ENCODE measurements at places on chromosomes 6 and 20.

DNA sequence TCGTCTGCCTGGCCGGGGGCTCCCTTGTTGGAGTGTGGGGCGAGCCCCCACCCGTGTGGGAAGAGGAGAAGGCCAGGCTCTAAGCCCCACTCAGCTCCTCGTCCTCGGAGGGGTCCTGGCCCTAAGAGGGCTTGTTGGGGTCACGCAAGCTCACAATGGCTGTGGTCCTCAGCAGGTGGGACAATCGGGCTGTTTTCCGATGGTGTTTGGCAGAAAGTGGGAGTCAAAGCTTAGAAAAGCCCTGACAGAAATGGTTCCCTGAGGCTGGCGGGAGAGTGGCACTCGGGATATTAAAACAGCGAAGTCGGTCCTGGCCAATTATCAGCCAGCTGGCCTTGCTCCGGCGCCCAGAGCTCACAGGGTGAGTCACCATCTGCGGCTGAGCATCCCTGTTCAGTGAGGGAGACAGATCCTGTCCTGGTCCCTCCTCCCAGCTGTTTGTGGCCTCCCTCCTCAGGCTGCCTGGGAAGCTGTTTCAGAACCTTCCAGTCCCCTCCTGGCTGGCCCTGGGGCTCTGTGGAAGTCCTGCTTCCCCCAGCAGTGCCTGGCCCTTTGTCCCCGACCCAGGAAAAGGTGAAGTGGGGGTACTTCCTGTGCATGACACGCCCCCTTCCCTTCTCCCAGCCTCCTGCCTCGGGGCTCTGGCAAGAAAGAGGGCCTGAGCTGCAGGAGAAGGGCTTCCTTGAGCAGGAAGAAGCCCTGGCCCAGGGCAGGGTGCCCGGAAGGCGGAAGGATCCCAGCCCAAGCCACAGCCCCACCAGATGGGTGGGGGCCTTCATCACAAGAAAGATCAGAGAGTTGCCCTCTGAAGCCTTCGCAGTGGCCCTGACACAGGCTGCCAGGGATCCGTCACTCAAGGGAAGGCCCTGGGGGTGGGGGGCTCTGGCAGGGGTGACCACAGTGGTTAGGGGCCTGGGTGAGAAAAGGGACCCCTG, 53.6 kb upstream of the BHLHE23 start:
- no peak for DNase-seq

DNA sequence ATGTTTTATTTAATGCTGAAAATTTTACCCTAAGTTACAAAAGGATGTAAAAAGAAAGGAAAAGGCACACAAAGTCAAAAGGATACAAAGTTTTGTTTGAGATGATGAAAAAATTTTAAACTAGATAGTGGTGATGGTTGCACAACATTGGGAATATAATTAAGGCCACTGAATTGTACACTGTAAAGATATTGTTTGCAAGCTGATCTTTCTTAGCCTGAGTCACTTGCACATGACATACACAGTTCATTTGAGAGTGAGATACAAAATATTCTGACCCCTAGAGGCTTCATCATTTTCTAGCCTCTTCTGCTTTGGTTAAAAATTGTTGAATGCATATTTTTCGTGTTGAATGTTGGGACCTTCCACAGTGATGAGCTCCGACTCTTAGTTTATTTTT, 462.6 kb downstream of the HDGFL1 start:
- no peak for DNase-seq

DNA sequence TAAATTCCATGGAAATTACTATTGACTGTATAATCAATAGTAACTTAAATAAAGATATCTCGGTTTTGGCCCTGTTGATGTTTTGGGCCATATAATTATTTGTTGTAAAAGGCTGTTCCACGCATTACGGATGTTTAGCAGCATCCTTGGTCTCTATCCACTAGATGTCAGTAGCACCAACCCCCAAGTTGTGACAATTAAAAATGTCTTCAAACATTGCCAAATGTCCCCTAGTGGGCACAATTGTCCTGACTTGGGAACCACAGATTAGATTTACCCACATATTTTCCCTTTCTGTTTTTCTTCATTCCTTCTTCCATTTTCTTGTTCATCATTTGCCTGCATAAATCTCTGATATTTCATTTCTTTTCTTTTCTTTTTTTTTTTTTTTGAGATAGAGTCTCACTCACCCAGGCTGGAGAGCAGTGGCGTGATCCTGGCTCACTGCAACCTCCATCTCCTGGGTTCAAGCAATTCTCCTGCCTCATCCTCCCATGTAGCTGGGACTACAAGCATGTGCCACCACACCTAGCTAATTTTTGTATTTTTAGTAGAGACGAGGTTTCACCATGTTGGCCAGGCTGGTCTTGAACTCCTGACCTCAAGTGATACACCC, 13.6 kb upstream of the WFDC8 start:
- DNase-seq, result no peak

- DNase-seq, result no peak
Observed at GRCh38 chr20:33740189-33740588, 8.4 kb downstream of the ZNF341 start.

GRCh38 chr6:164826831-164827468, 482.5 kb downstream of the C6orf118 start:
- DNase-seq, result no peak

DNA sequence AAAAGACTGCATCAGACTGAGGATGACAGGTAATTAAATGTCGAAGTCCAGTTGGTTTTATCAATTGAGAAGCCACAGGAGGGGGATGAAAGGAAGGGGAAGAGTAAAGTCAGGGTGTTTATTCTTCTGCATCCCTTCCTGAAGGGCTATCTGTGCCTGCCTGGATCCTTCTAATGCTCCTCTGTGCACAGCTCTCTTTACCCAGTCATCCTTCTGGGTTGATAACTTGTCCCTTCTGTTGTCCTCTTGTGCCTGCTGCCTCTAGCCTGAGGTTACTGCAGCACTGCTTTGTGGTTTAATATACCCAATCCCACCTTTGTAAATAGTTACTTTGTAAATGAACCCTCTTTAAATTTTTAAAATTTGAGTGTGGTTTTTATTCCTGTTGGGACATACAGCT, 1127.3 kb downstream of the EPHA7 start:
- DNase-seq, result no peak

DNA sequence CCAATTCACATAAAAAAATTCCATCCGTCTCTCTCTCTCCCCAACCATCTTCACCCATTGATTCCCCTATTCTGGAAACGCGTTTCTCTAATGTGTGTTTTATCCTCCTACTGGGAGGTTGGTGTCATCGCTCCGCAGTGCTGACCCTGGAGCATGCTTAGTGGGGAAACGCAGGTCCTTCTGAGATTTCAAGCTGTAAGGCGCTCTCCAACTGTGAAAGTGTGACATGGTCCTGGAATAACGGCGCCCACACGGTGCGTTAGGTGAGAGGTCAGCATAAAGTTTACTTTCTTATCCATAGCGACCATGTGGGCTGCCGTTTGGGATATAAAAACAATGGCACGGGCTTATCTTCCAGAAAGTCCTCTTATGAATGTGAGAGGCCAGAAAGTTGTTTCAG, 123.9 kb downstream of the WDR27 start:
- no peak for DNase-seq

- no peak for DNase-seq
Observed at GRCh38 chr6:43895656-43896328, 125.8 kb downstream of the VEGFA start.

GRCh38 chr6:49556429-49556837, 6.0 kb downstream of the C6orf141 start:
- DNase-seq, result no peak

DNA sequence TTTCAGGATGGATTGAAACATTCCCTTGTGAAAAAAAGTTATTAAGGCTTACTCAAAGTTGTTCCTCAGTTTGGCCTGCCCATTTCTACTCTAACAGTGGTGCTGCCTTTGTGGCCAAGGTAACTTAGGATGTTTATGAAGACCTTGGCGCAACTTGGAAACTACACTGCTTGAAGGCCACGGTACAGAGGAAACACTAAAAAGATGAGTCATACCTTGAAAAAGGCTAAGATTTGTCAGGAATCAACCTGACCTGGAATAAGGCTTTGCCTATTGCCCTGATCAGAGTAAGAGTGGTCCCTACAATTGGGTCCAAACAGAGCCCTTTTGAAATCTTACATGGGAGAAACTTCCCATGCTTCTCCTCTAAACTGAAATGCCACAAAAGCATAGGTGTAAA, 119.9 kb upstream of the MOCS1 start:
- no peak for DNase-seq

DNA sequence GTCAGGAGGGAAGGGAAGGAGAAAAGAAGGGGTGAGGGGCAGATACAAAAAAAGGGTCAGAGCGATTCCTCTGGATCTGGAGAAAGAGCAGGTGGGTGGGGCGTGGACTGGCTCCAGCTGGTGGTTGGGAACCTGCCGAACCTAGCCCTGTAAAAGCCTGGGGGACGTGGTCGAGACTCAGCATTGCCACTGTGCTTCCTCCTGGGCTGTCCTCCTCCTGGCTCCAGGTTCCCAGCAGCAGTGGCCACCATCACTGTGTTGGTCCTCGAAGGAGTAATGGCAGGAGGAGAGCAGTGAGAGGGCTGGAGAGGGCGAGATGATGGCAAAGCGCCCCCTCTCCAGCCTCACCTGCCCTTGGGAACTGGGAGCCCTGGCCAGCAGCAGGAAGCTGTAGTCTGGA, 3.5 kb upstream of the RAET1L start:
- DNase-seq, result no peak

DNA sequence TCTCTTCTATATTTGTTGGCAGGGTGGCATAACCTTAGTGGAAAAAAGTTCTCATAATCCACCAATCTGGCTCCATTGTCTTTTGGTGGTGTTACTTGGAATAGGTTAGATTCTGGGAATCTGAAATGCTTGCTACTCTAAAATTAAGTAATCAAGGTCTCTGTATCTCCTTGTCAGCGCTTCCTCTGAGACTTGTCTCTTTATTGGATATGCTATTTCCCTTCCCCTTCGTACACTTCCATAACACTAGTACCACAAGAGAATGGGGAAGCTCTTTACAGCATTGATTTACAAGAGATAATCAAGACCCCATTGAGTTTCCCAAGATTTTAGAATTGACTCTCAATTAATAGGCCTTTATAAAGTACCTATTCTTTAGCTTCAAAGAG, 280.2 kb downstream of the ADGB start:
- DNase-seq, result no peak

- DNase-seq, result no peak
Observed at GRCh38 chr6:72639920-72640614, 18.2 kb downstream of the KCNQ5 start.

- DNase-seq, result no peak
Observed at GRCh38 chr6:110093981-110094380, 85.5 kb downstream of the WASF1 start.

GRCh38 chr20:20241976-20242375, 125.9 kb upstream of the INSM1 start:
- DNase-seq, result no peak

DNA sequence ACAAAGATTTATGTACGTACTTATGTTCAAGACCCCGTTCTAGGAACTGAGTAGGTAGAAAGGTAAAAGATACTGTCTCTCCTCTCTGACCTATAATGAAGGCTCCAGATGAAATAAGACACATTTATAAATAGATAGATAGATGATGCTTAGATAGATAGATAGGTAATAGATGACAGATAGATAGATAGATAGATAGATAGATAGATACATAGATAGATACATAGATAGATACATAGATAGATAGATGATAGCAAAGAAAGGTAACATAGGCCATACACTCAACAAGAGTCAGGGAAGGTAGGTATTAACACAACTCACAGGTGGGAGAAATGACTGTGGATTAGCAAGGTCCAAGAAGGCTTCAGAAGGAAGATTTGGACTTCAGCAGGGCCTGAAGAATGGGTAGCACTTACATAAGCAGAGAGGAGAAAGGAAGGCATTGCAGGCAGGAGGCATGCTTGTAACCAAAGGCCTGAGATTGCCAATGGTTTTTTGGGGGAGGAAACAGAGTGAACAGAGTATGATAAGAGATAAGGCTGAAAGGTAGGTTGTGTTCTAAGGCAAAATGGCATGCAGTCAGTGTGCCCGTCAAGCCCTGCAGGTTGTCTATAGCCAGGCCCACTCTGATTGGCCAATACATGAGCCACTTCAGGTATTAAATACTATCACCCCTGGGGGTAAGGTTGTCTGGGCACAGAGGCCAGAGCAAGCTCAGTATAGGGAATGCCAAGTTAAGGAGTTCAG, 7.7 kb upstream of the MYB start:
- no peak for DNase-seq

GRCh38 chr6:143410859-143411270, 39.6 kb downstream of the ADAT2 start:
- DNase-seq, result no peak

DNA sequence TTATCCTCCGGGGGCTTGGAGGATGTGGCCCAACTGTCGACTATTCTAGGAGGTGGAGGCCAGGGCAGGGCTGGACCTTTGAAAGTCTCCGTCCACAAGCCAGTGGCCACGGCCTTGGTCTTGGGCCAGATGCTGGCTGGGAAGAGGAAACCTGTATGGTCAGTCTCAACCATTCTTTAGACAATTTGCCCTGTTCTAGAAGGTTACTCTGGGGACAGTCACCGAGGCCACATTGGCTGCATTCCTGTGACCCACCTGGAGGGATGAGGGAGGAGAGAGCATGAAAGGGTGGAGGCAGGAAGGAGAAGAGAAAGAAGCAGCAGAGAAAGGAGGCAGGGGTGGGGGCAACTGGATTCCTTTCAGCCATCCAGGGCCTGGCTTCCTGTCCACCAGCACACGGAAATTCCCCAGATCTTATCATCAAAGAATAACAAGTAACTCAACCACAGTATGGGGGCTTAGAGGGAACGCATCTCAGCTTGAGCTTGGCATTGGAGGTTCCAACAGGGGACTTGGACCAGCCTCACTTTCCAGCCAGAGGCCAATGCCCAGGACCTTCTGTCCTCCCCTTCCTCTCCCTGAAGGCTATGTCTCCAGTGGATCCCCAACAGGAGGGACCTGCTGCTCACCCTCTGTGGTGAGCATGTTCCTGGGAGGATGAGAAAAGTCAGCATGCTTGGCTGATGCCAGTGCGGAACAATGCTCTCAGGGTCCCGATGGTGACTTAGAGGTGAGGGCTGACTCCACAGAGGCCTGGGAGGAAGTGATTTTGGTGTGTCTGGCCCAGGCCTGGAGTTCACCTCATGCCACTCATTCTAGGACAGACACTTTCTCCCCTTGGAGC, 30.4 kb downstream of the TGM2 start:
- no peak for DNase-seq

DNA sequence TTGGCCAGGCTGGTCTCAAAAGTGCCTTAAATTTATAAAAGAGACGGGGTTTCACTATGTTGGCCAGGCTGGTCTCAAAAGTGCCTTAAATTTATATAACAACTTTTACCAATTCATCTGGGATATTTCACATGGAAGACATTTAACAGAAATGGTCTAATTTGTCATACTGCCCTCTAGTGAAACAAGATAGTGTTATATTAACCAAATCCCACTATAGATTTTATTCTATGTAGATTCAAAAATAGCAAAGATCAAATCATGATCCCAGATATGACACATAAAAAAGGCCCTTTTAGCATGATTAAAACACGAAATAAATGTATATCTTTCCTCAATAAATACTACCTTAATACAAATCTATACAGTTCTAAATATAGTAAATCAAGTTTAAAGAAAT, 102.8 kb upstream of the TFAP2D start:
- DNase-seq, result no peak

DNA sequence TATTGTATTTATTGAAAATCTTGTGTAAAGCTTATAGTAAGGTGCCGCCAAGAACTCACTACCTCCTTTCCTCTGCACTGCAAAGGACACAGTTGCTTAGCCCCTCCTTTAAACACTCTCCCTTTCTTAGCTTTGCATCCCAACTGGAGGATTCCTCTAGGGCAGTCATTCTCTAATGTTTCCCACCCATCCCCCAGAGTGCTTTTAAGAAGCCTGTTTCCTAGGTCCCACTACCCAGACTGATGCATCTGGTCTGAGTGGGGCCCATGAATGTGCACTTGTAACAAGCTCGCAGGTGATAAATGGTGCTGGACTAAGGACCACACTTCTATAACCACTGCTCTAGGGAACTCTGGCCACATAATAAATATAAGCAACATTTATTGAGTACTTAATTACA, 55.2 kb downstream of the B4GALT5 start:
- DNase-seq, result no peak

Measured in femur (tissue), 1 donor.